ENCODE measurements at places on chromosomes 6 and 20.

DNA sequence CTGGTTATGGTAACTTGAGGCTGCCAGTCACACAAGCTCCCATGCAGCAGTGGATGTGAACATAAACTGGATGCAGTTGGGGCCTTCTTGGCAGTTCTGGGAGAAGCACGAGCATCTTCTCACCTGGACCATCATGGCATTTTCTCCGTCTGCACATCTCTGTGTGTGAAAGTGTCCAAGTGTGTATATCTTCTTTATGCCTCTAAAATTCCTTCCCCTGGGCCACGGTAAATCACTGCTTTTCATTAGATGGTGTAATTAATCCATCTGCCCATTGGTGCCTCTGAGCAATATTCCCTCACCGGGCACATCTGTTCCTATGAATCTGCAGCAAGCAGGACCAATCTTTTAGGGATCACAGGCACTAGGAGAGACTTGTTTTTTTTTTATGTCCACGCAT lies 138.0 kb downstream of the MAP3K7 start:
- no peak for DNase-seq

- DNase-seq, result peak; percentile 7
These were observed at the start of gene CRIP3 for GRCh38 chr6:43308101-43308989. Gene CRIP3, minus strand, starts transcription at chr6:43308826. Its CDS starts 34 bp downstream, at chr6:43308792.

DNA sequence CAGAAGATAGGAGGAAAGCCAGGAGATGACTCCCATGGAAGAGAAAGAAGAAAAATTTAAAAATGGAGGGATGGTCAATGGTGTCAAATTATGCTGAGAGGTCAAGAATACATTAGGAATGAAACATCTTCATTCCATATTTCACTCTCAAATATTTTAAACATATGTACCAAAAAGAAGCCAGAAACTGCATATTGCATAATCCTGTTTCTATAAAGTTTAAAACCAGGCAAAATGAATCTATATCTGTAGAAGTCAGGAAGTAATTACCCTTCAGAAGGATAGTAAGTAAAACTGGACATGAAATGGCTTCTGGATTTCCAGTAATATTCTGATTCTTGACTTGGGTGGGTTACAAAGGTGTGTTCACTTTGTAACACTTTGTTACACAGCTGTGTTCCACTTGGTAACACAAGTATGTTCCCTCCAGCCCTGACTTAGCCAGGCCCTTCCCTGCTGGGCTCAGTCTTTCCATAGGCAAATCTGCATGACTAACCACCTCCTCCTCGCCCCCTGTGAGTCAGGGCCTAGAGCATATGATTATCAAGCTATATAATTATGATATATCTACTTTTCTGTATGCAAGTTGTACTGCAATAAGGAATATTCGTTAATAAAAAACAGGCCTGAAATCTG lies 20.2 kb upstream of the C6orf141 start:
- no peak for DNase-seq

DNA sequence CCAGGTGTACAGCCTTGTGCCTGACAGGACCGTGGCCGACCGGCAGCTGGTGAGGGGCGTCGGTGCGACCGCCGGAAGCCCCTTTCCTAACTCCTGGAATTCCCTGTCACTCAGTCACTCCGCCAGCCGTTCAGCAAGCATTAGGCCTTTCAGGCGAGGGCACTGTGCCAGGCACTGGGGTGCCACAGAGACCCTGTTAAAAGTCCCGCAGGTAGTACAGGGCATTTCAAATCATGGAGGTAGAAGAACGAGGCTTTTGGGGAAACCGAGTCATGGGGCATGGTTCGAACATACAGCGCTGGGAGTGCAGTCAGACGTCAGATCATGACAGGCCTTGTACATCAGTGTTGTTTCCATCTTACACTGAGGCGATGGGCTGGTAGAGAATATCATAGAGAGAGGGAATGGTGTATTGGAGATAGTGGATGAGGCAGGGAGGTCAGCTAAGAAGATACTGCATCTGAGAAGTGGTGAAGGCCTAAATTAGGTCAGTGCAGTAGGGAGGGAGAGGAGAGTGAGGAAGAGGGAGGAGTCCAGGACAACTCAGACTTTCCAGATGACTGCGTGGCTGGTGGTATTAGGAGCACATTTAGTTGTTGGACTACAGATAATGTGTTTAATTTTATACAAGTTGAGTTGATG lies 892 bp upstream of the DXO start:
- DNase-seq, result no peak

DNA sequence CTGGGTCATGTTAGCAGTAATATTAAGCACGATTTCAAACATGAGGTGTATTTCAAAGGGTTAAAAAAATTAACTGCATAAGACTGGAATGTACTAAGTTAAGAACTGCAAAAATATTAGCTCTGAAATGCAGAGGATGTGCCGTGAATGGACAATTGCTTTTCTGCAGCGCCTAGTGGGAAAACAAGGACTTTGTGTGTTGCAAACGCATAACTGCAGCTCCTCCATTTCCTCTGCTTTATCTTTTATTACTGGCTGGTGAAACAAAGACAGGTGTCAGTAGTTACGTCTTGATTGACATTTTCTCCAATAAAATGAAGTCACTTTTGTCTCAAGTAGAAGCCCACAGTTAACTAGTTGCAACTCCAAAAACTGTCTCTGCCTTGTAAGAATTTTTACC lies 1.7 kb downstream of the PDE7B start:
- DNase-seq, result no peak

- DNase-seq, result no peak
These were observed 8.7 kb downstream of the NCOA5 start for GRCh38 chr20:46081074-46081473.

DNA sequence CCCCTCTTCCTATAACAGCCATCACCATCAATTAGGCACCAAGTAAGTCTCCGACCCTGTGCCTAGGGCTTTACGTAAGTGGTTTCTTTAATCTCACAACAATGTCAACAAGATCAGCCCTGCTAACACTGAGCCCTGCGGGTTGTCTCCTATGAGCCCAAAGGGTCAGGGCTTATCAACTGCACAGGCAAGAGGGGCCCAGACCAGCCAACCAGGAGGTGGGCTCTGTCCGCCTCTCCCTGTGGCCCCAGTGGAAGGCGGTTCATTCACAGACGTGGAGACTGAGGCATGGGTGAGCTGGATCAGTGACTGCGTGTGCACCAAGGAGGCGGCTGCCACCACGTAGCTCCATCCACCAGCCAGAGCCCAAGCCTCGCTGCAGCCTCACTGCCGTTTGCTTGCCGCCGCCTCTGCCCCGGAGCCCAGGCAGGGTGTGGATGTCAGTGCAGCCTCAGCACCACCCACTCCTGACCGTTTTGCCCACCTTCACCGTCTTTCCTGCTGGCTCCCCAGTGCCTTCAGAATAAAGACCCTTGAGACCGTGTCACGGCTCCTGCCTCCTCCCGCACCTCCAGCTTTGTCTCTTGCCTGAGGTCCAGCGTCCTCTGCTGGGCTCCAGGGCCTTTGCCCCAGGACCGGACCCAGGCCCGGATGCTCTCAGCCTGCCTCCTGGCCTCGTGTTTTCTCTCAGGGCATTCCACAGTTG lies 78.7 kb downstream of the DLL1 start:
- no peak for DNase-seq

GRCh38 chr20:40280616-40281015 lies 408.4 kb downstream of the MAFB start:
- DNase-seq, result no peak

GRCh38 chr6:7848229-7848628 lies 62.4 kb downstream of the TXNDC5 start:
- no peak for DNase-seq

DNA sequence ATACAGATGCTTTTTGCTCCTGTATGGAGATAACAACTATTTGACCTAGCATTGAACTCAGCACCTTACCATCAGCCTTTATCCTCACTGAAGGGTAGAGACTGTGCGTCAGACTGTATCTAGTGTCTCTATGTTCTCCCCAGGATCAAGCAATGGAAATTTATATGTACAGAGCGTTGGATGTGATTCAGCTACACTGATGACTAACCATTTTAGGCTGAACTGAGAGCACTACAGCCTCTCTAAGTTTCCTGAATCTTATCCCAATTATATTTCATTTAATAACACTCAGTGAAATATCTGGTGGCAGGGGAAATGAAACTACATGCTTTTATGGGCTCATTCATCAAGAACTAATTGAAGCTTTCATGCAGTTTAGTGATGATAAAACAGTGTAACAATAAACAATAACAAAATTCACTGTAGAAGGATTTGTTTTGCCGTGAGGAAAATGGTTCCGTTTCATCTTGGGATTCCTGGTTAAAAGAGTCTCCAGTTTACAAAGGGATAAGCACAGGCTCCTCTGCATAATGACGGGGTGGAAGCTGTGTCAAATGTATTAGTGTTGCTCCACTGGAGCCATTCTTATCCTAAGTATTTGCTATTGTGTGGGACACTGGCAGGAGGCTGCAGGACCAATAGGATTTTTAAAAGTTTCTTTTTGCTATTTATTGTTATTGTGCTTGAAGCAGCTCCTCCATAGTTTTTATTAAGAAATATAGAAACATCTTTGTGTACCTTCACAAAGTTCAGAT lies 567.6 kb upstream of the MMS22L start:
- DNase-seq, result no peak

- DNase-seq, result no peak
These were observed 25.2 kb downstream of the MANBAL start for GRCh38 chr20:37314617-37315016.

- no peak for DNase-seq
These were observed 179.8 kb upstream of the BMP5 start for GRCh38 chr6:56055081-56055704.
